ENCODE measurements at places on chromosomes 2 and 18. TPM values are rescaled to one million over a fixed set of nuclear protein-coding genes. Genes with fewer than 3 reads are reported as not detected.

Gene ALK
- not detected for total RNA-seq

Gene SEH1L
- total RNA-seq, result 40.5 TPM

Gene FIGN
- total RNA-seq, result 27.7 TPM

GRCh38 chr2:15711126-15711860, 119.6 kb downstream of the DDX1 start:
- DNase-seq, result no peak

GRCh38 chr2:76019128-76019527, 308.4 kb upstream of the GCFC2 start:
- DNase-seq, result no peak

All from neural progenitor cell (in vitro differentiated cells).